ENCODE measurements at places on chromosomes 4 and X.

GRCh38 chr4:110188113-110188512 lies 10.3 kb downstream of the ELOVL6 start:
- no peak for DNase-seq

- no peak for DNase-seq
Observed at GRCh38 chr4:113179091-113179490, 129.6 kb downstream of the ANK2 start.

- no peak for DNase-seq
Observed at GRCh38 chrX:25285598-25285997, 269.8 kb upstream of the ARX start.

GRCh38 chrX:53421772-53422085 lies 725 bp downstream of the SMC1A start:
- no peak for DNase-seq

DNA sequence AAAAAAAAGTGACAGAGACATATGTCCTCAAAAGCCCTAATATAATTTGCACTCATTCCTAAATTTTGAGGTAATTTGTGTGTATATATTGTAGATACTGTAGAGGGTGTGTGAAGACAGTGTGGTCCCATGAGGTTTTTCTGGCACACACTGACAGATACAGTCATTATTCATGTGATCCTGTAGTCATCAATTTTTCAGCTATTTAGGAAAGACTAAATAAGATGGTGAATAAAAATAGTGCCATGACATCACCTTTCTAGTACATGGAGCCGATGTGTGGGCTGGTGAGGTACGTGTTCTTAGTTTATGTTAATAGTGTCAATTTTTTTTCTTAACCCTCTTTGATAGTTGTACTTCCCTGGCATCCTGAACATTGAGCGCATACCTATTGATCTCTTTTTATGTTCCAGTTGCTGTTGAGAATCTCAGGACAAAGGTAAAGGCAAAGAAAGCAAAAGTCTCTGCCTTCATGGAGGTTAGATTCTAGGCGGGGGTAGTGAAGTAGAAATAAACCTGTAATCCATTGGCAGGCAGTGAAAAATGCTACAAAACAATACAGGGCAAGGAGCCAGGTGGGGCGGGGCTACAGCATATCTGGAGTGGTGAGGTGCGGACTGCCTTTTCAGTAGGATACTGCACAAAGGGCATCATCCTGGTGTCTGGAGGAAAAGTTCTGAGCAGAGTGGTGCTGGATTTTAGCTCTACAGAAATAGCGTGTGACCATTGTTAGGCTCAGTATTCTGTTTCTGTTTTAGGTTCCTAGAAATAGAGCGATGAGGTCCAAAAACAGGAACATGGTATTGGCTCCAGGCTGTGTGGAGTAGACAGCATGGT lies 93.8 kb downstream of the ARHGAP10 start:
- no peak for DNase-seq

GRCh38 chr4:122980860-122981259 lies 58.5 kb upstream of the NUDT6 start:
- DNase-seq = no peak

- DNase-seq = no peak
Observed at GRCh38 chr4:151700566-151701316, 60.1 kb downstream of the GATB start.

DNA sequence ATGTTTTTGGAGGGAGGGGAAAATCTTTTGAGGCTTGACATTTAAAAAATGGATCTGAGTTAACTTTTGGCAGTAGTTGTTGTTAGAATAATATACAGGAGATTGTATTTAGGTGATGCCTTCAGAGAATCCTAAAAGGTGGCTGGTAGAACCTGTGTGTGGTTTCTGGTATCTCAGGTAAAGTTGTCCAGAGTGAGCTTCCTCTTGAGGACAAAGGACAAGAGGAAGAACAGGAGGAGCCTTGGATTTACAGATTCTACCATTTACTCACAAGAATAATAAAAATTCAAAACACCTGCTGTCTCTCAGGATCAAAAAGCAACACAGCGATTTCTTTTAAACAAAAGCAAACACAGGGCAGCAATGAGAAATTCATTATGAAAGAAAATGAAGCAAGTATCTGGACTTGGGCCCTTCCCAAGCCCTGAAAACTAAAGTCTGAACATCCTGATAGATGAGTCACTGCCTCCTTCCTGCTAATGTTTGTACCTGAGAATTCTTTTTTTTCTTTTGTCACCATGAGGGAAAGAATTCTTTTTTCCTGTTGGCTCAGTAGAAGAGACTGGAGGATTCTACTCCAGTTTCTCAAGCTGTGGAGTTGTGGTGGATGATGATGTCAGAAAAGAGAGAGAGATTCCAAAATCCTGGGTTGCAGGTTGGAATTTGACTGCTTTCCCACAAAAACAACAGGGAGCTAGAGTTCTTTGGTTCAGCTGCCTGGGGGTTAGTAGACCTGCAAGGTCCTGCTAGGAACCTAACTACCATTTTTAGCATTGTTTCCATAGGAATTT lies 31.5 kb upstream of the RAPGEF2 start:
- no peak for DNase-seq

DNA sequence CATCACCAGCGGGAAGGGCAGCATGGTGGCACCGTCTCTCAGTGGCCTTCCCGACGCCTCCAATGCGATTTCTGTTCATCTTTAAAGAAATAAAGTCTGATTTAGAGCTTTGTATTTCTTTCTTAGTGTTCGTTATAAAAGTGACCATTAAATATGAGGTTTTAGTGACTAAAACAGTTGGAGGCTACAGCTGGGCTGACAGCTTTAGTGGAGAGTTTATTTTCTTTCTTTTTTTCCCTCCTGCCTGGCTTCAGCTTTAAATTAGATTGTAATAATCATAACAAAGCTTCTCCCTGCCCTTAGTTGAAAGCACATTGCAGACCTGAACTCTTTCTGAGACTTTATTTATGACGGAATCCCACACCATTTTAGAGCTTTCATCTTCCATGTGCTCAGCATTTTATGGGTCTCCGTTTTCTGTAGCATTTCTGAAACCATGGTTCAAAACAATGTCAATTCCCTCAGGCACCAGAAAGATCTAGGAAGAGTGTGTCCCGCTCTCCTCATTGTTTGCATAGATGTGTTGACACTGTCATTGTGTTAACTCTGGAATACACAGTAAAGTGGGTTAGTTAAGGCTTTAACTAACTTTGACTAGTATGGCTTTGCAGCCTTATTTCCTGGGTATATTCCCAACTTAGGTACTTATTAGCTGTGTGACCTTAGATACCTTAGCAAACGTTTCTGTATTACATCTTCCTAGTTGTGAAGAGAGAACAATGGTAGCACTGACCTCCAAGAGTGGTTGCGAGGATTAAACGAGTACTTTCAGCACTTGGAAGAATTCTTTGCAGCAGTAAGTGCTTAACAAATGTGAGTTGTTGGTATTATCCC lies 97.4 kb upstream of the PGRMC2 start:
- no peak for DNase-seq

GRCh38 chrX:41952102-41952501 lies 28.7 kb upstream of the CASK start:
- DNase-seq = no peak

DNA sequence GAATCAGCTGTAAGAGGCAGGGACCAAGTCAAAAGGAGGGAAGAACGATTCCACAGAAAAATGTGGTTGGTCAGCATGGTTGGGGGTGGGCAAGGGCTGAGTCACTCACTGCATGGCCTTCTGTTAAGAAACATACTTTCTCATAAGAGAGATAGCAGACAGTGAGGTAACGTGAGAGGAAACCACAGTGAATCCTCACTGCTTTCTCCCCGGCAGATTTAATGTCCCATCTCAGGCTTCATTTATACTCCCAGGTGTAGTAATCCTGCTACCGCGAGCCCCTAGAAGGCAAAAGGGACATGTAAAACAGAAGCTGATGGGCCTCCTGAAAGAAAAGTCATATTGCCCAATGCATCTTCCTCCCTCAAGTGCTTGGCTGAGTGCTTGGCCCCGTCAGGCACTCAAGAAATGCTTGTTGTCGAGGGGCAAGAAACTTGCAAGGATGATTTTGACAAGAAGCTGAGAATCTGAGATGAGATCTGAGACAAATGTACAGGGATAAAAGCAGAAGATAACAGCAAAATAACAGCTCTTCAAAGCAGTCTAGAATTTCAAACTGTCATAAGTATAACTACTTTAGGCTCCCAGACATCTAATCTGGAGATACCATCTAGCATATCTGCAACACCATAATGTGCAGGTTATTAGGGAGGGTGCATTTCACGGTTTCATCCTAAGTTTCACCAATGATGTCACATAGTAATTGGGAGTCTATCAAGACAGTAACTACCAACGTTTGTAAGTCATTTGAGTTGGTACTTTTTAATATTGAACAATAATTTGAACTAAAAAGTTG lies 40.2 kb downstream of the SH3KBP1 start:
- DNase-seq = no peak

DNA sequence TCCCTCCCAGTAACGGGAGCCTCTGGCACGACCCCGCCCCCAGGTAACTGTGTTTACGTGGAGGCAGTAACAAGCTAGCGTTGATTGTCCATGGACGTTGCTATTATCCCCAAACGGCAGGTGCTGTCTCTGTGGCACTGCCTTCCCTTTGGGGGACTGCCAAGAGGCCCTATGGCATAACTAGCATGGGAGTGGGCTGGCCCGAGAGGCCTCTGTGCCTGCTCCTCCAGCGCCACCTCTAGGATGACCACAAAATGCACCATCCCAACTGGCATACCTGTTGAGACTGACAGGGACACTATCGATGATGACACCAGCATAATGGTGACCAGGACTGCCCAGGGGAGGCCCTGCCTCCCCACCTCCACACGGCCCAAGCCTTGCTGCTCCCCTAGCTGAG lies 1.5 kb downstream of the SRPK3 start:
- DNase-seq = no peak

- DNase-seq = no peak
Observed at GRCh38 chrX:109990582-109991276, 12.2 kb upstream of the TMEM164 start.

GRCh38 chr4:153018684-153019083 lies 82.6 kb downstream of the FHDC1 start:
- no peak for DNase-seq

DNA sequence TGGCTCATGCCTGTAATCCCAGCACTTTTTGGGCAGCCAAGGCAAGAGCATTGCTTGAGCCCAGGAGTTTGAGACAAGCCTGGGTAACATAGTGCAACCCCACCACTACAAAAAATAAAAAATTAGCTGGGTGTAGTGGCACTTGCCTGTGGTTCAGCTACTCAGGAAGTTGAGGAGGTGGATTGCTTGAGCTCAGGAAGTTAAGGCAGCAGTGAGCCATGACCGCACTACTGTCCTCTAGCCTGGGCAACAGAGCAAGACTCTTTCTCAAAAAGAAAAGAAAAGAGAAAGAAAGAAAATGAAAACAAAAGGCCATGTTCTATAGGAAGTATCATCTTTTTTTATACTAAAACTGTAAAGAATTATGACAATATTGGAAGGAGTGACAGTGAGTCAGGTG lies 38.5 kb downstream of the NEK1 start:
- no peak for DNase-seq

GRCh38 chr4:42371305-42372252 lies 25.7 kb upstream of the SHISA3 start:
- no peak for DNase-seq

DNA sequence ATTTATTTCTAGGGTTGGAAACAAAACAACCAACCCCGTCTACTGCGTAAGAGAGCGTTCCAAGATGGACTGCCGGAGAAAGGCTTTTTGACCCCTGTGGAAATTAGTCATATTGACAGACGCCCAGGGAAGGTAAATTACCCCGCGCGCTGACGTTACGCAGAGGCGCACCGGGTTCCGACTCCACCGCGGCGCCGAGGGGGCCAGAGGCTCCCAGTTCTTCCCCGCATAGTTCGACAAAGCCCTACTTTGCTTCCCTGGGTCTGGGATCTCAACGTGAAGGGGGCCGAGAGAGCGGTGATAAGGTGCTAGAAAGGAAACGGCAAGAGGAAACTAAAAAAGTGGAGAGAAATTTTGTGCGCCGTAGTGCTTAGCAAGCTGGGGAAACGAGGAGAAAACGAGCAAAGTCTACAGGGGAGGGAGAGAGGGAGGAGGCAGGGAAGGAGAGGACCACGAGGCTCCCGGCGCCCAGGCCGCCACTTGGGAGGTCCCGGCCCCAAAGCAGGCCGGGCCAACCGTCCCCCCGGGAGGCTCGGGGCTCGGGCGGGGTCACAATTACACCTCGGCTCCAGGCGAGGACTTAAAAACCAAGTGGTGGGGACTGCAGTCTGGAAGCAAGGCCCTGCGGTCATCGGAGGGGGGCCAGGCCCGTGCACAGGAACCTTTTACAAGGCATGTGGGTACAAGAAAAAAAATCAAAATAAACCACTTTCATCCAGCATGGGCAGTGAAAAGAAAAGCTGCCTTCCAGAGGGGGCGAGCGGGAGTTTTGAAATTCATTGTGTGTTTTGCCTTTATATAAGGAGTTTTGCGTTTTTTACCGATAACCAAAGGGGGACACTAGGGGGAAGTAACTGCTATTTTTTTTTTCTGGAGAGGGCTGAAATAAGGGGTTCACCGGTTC lies 13.2 kb downstream of the HAND2 start:
- no peak for DNase-seq

GRCh38 chr4:127618427-127618826 lies 14.3 kb upstream of the INTU start:
- no peak for DNase-seq

GRCh38 chr4:100790836-100791615 lies 273.2 kb upstream of the EMCN start:
- DNase-seq = no peak

DNA sequence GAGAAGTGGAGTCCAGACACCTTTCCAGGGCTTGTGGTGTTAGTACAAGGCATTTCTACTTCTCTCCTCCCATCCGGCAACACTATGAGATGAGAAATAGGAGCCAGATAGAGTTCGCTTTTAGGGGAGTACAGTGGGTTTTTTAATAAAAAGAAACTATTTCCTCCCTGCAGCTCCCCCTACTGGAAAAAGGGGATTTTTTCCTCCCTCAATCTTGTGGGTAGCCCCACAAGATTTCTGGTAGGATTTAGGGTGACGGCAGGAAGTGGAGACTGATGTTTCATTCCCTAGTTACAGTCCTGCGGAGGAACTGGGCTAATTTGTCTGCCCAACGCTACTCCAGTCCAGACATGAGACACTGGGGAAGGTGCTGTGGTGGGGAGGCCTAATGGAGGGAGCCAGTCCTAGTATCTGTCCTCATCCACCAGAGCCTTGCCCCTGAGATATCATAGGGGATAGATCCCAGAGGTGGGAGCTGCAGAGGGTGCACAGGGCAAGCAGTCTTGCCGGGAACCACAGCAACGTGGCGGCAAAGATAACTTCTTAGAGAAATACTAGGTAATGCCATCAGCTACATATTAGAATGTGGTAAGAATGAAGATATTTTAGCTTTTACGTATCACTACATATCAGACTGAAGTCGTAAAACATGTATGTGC lies 45.5 kb upstream of the PRKG2 start:
- no peak for DNase-seq

GRCh38 chrX:21725916-21726315 lies 32.0 kb downstream of the SMPX start:
- DNase-seq = no peak

- no peak for DNase-seq
Observed at GRCh38 chr4:19158107-19158809, 1093.4 kb upstream of the SLIT2 start.

GRCh38 chr4:159271856-159272255 lies 169.0 kb downstream of the RAPGEF2 start:
- peak; percentile 69 for DNase-seq

- DNase-seq = no peak
Observed at GRCh38 chr4:23401572-23401971, 488.3 kb downstream of the PPARGC1A start.
